Stimulated activated CD4-positive, alpha-beta T cell treated with anti-CD3 and anti-CD28 coated beads, Interleukin-1b, Interleukin-23, amount 100 ng/mL, for 1 hour (primary cell): ENCODE measurements at places on chromosomes 11 and 22.

GRCh38 chr22:30555282-30556210 is 9.0 kb upstream of the SEC14L6 start:
- DNase-seq: no peak

DNA sequence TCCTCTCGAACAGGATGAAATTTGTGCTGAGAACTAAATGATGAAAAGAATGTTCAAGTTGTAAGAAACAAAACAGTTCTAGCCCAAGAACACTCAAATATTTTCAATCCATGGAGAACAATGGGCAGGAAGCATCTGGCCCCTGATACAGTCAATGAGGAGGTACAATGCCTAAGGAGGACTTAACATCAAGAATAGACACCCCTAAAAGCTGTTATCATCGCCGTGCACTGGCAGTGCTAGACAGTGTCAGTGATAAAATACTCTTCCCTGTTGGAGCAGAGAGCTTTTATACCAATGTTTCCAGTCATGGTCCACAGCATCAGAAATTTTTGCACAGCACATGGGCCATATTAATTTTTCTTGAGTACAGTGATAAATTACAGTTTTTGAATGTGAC is 20.2 kb upstream of the VSTM5 start:
- DNase-seq: no peak

- no peak for DNase-seq
These were observed 14.5 kb downstream of the PHLDB1 start for GRCh38 chr11:118621784-118622375.

GRCh38 chr11:15201586-15201985 is 86.9 kb downstream of the INSC start:
- DNase-seq: no peak
